PC-3 (cell line): ENCODE measurements at places on chromosomes 5 and 9. TPM values are rescaled to one million over a fixed set of nuclear protein-coding genes. Genes with fewer than 3 reads are reported as not detected.

GAS1 gene
- total RNA-seq: not detected in 2 replicates

- no peaks in the 10 kb centered on the region for H3K4me1 ChIP-seq
- peaks cover 4% of the 10 kb centered on the region; the same call in 1 of the 2 replicates for H3K27me3 ChIP-seq
- no peak overlapping the region for H3K4me3 ChIP-seq
Measured at GRCh38 chr5:179470201-179470600, 80.2 kb upstream of the RUFY1 start.

NFIL3 gene
- 5.4 and 7.5 TPM in 2 replicates for total RNA-seq

UBE2QL1 gene
- total RNA-seq: 7.4 and 8.8 TPM in 2 replicates

GRCh38 chr5:158754018-158754514 lies 345.6 kb downstream of the EBF1 start:
- H3K27me3 ChIP-seq: no peaks in the 10 kb centered on the region
- peak; percentile 78 for DNase-seq
- no peaks in the 10 kb centered on the region for H3K36me3 ChIP-seq
- no peak overlapping the region for H3K4me3 ChIP-seq
- H3K27ac ChIP-seq: peak overlapping the region; percentile 85

GRCh38 chr5:31768046-31768445 lies 129.1 kb downstream of the PDZD2 start:
- DNase-seq: no peak
- no peak overlapping the region for H3K4me3 ChIP-seq
- H3K4me1 ChIP-seq: no peaks in the 10 kb centered on the region
- H3K27ac ChIP-seq: no peak overlapping the region
- no peaks in the 10 kb centered on the region for H3K36me3 ChIP-seq
- H3K27me3 ChIP-seq: peaks cover 66% of the 10 kb centered on the region
